NCI-H187 (cell line): ENCODE measurements at places on chromosomes 1 and 21.

DNA sequence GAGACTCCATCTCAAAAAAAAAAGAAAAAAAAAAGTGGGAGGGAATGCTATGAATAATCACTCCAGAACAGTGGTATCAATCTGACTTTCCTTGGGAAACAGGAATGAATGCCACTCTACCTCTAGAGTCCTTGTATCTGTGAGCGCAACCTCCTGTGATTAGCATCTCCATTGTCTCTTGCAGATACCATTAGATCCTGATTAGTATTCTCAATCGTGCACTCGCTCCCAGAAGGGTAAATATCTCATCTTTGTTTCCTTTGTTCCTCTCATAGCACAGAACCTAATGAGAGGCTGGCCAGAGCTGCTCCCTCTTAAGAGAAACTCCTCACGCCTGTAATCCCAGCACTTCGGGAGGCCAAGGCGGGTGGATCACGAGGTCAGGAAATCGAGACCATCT is 184.4 kb upstream of the KCNK2 start:
- DNase-seq: no peak

DNA sequence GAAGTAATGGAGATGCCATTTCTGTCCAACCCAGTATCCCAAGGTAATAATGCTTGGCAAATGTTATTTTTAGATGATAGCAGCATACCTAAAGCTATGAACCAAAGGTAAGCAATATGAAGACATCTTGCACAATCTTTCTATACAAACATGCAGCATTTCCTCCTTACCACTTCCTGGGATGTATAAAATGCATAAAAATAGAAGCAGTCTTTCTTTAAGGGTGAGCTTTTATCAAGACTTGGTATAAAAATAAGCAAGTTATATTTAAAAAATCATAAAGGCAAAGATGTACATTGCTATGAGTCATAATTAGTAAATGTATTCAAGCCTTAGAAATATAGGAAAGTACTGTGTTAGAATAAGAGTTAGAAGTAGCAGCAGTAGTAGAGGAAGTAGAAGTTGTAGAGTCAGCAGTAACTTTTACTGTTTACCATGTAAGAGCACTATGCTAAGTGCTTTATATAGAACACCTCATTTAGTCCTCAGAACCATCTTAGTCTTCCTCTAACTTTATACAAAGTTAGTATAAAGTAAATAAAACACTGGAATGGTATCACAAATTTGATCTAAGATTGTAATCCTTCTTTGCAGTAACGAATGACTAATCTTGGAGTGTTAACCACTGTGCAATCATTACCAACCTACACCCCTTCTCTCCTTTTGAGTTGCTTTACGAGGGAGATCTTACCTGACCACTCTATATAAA is 371.3 kb downstream of the VAV3 start:
- no peak for DNase-seq

DNA sequence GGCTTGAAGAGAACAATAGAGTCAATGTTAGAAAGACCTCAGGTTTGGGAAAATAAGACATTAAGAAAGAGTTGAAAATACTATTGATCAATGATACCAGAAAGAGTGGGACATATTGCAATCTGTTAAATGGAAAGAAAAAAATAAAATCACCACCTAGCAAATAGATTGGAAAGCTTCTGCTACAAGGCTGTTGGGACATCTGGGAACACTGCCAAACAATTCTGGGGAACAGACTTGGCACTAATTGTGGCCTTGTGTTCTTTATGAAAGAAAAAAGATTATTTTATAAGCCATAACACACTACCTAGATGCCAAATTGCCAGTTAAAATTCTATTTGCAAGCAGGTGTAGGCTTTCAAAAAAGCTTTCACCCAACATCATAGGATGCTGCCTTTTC is 137.8 kb downstream of the TSEN15 start:
- DNase-seq: no peak

DNA sequence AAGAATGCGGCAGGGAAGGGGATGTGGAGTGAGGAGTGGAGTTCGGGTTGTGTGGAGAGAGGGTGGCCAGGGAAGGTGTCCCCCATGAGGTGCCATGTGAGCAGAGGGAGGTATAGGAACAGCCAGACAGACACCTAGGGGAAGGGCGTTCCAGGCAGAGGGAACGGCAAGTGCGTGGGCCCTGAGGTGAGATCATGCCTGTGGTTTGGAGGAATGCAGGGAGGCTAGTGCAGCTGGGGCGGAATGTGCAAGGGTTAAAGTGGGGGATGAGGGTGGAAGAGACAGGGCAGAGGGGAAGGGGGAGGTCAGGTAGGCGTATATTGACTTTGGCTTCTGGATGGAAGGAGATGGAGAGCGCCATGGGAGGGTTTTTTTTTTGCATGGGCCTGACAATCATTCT is 31.6 kb upstream of the PADI6 start:
- DNase-seq: no peak

DNA sequence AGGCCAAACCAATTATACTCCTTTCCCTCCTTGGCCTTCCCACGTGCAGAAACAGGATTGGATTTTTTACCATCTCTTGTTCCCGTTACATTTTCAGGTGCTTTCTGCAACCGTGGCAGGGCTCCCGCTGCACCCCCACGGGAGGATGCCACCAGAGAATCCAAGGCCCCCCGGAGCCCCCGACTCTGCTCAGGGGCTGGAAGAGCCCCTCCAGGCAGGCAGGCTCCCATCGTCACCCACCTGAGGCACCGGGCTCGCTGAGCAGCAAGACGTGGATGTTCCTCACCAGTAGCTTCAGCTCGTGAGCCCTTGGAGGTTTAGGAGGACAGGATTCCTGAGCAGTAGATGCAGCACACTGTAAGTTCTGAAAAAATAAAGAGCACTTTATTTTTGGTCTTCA is 35.2 kb upstream of the PRDM15 start:
- no peak for DNase-seq

DNA sequence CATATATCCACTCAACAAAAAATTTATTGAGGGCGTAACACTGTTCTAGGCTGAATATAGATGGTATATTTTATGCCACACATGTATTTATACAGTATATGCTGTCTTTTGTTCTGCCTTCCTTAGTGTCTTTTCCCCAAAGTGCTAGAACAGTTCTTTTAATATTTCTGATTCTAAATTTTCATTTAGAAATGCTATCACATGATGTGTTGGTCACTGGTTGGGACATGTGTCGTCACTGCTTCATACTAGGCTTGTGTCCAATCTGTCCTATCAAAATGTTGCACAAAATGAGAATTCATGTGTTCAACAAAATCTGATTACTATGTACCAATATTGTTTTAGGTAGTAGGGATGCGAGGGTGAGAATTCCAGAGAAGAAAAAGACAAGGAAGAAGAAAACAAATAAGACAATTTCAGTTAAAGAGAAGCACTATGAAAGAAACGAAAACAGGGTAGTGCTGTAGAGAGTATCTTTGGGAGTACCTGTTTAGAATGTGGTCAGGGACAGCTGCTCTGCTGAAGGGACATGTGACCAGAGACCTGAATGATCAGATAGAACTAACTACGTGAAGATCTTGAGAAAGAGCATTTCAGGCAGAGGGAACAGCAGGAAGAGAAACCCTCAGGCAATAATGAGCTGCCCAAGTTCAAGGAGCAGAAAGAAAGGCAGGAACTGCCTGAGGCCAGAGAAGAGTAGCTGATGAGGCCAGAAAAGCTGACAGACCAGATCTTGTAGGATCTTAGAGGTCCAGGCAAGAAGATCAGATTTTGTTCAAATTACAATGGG is 1.3 kb downstream of the KMO start:
- no peak for DNase-seq

- DNase-seq: no peak
Observed at GRCh38 chr1:220151454-220151853, 57.5 kb downstream of the IARS2 start.

DNA sequence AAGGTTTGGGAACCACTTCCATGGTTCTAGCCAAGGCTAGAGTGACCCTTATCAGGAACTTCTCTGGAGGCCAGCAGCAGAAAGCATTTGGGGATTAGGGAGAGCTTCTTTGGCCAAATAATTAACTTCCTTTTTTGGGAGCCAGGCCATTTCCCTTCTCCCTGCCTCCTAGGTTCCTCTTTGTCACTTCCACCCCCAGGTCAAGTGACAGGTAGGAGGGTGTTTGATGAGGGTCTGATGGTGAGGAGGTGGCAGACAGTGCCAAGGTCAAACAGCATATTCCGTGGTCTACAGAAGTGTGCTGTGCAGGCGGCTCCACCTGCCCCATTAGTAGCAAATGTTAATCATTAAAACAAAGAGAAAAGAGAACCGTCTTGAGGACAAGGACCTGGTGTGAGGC is 1.9 kb upstream of the KCNA10 start:
- DNase-seq: no peak
